ENCODE measurements at places on chromosomes 3 and 15. TPM values are rescaled to one million over a fixed set of nuclear protein-coding genes. Genes with fewer than 3 reads are reported as not detected.

The CHRD gene
- total RNA-seq: 7.4 TPM

The ZKSCAN7 gene
- total RNA-seq: 7.4 TPM

The TMCO5A gene
- total RNA-seq: not detected

The TRH gene
- not detected for total RNA-seq

The FAM43A gene
- total RNA-seq: 15.5 TPM

The TM4SF18 gene
- total RNA-seq: 0.37 TPM

The ST3GAL6 gene
- total RNA-seq: 12.9 TPM

The SLC22A13 gene
- 0.22 TPM for total RNA-seq

The IGSF11 gene
- total RNA-seq: not detected

Data from uterine smooth muscle cell (primary cell).